ENCODE measurements at places on chromosomes 4 and X.

DNA sequence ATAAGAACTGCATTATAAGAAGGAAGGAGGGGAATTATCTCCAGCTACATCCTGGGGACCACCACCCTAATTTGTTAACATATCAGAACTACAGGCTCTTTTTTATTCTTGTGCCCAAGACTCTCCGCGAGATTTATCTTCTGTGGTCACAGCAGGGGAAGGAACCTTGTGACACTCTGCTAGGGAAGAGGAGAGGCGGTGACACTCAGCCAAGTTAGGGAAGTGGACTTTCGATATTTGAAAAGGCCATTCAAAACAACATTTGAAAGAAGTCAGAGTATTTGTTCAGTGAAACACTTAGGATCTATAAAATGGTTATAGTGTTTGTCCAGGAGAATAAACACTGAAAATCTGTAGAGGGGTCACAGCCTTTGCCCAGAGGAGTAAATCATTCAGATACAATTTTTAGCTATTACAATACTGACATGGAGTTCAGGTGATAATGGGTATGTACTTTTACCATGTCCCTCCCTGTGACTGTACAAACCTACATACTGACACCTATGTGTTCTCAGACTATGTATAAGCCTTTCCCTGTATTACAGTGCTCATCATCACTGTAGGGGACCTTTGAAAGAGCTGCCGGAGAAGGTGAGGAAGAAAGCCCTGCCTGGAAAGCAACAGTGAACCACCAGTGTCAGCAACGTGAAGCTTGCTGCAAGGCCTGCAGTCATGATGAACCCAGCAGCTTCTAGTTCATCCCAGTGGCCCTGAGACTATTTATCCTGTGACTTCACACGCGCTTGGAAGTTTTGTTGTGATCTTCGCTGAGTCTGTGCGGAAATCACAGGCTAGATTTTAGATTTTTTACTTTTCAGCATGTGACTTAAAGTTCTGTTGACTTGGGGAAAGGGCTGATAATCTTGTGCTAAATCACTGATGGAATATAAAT is 8.5 kb upstream of the PTTG2 start:
- DNase-seq = no peak

- no peak for DNase-seq
Observed at GRCh38 chr4:6480534-6481088, 8.2 kb upstream of the PPP2R2C start.

- DNase-seq = peak; percentile 82
Observed at GRCh38 chr4:55546756-55547465, at the start of gene CLOCK. Gene CLOCK, minus strand, starts transcription at chr4:55546909. Its CDS starts 64,124 bp downstream, at chr4:55482785.

- DNase-seq = no peak
Observed at GRCh38 chrX:101260435-101260834, 30.7 kb downstream of the TAF7L start.

GRCh38 chr4:133594390-133595207 is 445.5 kb downstream of the PCDH10 start:
- DNase-seq = no peak

GRCh38 chrX:16931855-16932575 is 14.4 kb upstream of the REPS2 start:
- no peak for DNase-seq

DNA sequence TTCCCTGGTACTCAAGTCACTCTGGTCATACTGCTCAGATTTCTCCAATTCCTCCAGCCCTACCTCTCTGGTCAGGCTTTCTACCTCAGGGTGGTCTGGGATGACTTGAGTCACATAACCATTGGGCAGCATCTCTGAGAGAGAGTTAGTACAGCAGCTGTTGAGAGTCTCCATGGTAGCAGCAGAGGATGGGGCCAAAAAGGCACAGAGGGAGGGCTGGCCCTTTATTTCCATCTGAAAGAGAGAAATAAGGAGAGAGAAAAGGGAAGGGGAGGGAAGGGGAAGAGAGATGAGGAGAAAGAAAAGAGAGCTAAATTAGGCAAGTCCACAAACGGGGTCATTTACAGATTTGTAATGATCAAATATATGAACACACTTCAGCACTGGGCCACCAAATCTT is 149.1 kb upstream of the ARHGEF9 start:
- DNase-seq = no peak

- no peak for DNase-seq
Observed at GRCh38 chr4:110154582-110154981, 43.8 kb downstream of the ELOVL6 start.

DNA sequence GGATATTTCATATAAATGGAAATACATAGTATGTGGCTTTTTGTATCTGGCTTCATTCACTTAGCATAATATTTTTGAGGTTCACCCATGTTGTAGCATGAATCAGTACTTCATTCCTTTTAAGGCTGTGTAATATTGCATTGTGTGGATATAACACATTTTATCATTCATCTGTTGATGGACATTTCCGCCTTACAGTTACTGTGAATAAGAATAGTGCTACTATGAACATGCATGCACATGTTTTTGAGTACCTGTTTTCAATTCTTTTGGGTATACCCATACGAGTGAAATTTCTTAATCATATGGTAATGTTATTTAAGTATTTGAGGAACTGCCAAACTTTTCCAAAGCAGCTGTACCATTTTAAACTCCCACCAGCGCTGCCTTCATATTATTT is 539.6 kb upstream of the DIPK2B start:
- DNase-seq = no peak

DNA sequence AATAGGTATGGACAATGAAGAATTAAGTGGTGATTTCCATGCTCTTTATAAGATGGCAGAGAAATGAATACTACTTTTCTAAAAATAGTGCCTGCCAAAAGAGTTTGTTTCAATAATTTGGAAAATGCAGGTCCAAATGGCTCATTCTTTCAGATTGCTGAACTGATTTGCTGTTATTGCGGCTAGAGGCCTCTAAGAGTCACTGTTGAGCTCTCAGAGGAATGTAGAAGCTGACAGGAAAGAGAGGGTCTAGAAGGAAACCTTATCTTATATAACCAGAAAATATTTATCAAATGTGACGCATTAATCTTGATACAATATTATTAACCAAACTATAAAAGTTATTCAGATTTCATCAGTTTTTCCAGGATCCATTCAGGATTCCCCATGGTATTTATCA is 65.7 kb upstream of the PAGE1 start:
- no peak for DNase-seq

GRCh38 chr4:136009258-136009832 is 1522.9 kb downstream of the PCDH18 start:
- DNase-seq = no peak

DNA sequence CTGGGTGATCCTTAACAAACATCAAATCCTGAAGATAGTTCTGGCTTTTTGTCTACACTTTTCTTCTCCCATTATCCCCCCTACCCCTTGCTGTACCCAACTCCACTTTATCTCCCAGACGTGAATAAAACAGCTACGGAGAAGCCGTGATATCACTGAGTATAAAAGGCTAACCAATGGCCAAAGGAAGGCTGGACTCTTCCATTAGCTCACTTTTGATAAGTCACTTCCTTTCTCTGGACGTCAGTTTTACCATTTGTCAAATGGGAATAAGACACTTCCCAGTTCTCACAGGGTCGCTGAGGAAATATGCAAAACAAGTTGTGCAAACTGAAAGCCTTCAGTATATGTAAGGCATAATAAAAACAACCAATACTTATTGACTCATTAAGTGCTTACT is 38.6 kb upstream of the EDA2R start:
- DNase-seq = no peak

- no peak for DNase-seq
Observed at GRCh38 chr4:37821953-37822605, 4.4 kb upstream of the PGM2 start.

DNA sequence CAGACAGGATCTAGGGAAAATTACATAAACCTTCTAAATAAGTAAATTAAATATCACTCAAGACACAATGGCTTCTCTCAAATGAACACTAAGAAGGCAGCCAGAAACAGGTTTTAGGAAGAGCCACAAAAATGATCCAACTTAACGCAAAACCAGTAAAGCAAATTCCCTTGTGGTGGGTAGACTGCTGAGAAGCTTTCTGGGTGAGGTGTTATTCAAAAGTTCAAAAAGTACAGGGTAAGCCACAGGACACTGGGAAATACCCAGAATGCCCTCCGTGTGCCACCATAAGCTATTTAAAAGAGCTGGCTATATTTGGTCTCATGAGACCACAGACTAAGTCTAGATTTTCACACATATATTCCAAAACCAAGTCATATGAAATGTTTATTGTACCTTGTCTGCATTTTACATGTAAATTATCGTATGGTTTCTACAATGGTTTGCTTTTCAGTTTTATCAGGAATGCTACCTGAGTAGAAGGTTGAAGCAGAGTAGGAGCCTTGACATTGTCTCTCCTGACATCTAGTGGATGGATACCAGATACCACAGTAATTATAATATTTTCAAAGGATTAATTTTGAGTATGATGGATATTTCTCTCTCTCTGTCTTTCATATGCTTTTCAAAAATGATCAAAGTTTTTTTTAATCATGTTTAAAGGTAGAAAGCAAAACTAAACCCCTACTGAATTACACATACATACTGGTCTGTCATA is 109.3 kb upstream of the KLHL13 start:
- peak; percentile 47 for DNase-seq

DNA sequence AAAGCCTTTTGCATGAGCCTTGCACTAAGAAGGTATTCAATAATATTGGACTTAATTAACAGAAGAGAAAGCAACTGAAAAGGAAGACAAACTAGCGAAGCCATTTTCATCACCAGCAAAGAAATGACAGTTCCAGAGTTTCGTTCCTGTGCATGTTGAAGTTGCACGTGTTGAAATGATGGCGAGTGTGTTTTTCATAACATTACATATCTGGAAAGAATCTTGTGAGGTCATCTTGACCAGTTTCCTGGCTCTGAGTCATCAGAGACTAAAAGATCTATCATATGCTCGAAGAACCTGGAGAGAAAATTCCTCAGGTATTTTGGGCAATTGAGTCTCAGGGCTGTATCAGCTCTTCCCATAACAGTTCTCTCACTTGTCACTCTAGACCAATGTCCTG is 106.2 kb upstream of the MAML3 start:
- DNase-seq = no peak

DNA sequence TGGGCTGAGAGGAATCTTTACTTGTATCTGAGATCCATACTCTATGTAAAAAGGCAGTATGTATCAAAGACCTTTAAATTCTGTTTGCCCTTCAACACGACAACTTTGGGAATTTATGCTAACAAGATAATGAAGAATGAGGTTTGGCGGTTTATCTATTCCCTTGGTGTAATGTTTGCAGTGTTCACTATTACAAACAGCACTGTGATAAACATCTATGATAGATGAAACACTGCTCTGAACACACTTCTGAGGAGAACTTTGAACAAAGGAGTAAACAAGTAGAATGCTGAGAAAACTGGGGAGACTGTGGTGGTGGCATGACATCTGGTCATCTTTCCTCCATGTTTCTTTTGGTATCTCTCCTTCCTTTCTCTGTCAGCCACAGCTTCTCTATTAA is 126.9 kb downstream of the PDE5A start:
- no peak for DNase-seq

DNA sequence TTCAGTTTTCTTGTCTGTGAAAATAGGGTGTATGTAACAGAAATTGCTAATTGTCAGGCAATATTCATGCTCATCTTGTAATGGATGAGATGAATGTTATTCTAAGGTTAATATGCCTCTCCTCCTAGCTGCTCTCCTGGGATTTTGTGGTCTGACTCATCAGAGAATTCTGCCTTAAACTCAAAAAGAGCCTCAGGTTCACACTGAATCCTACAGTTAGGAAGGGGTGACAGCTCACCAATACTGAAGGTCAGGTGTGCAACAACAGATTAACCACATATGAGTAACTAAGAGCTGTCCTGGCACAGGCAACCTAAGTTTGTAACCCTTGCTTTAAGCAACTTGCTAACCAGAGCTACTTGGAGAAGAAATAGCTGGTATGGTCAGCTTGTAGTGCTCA is 197.7 kb downstream of the SPATA18 start:
- DNase-seq = no peak

- peak; percentile 79 for DNase-seq
Observed at GRCh38 chrX:64975491-64975890, 759 bp downstream of the ZC4H2 start.

DNA sequence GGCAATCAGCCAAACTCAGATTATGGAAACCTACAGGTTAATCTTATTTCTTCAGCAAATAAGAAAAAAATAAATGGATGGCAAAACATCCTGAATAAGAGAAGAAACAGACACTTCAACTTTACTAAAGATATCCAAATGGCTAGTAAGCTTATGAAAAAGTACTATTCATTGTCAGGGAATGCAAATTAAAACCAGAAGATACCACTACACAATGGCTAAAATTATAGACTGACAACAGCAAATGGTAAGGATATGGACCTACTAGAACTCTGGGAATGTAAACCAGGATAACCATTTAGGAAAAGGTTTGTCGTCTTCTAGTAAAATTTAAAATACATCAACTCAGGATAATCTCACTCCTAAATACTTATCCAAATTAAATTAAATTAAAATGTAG is 24.3 kb downstream of the GRSF1 start:
- no peak for DNase-seq

- no peak for DNase-seq
Observed at GRCh38 chrX:1434871-1435240, 17.9 kb downstream of the ASMTL start.

GRCh38 chrX:37993176-37993575 is 13.2 kb upstream of the SYTL5 start:
- no peak for DNase-seq

- DNase-seq = no peak
Observed at GRCh38 chr4:58275856-58276255, 1165.7 kb upstream of the IGFBP7 start.

DNA sequence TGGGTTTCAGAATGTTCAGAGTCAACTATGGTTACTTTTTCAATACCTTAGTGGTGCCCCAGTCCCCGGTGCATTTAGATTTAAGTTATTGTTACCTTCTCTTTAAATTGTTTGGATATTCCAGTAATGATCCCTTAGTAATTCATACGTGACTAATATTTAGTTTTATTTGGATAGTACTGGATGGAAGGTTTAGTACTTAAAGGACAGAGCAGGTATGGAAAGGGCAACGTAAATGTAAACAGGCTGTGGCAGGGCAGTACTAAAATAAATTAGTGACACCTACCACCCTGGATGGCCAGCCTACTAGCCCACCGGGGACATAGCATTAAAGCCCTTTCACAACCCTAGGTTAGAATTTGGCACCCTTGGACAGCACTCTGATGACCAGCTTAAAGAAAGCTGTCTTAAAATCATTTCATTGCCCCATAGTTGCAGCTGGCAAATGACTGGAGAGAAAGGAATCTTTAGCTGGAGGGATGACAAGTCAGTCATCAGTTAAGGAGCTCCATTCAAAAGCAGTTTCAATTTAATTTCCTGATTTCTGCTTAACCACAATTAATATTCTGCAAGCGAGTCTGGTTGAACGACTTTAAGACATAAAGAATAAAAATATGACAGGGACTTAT is 16.4 kb downstream of the PLP1 start:
- no peak for DNase-seq

- DNase-seq = peak; percentile 49
Observed at GRCh38 chr4:1171311-1172227, 814 bp downstream of the SPON2 start.

GRCh38 chr4:13430834-13431568 is 53.1 kb downstream of the RAB28 start:
- DNase-seq = no peak

- no peak for DNase-seq
Observed at GRCh38 chrX:2756548-2756947, 4.7 kb downstream of the XG start.

Measured in NCI-H524 (cell line).